ENCODE measurements at places on chromosomes 2 and 18.

DNA sequence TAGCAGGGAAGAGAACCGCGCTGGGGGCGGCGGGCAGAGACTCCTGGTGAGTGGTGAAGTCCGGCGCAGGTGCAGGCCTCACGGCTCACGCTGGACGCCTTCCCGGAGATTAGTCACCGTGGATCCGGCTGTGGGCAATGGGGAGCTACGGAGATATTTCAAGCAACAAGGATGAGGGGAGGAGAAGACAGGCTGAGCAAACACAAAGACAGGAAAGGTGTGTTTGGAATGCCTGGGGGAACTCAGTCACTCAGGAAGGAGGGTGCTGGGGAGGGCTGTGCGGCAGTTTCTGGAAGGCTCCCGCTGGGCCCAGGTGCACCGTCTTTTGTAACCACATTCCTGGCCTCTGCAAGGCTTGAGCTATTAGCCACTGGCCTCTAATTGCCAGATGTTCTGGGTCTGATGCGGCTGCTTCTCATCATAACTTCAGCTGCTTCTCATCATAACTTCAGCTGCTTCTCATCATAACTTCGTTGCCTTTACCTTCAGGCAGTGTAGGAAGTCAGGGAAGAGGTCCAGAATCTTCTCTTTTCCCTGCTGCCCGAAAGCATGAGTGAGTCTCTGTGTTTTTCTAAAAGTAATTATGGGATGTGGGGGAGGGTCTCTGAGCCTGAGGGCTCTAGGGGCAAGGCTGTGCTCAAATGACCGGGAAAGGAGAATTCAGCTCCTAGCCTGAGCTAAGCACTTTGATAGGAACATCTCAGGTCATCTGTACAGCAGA lies 118.9 kb downstream of the PXDN start:
- no peak for DNase-seq

DNA sequence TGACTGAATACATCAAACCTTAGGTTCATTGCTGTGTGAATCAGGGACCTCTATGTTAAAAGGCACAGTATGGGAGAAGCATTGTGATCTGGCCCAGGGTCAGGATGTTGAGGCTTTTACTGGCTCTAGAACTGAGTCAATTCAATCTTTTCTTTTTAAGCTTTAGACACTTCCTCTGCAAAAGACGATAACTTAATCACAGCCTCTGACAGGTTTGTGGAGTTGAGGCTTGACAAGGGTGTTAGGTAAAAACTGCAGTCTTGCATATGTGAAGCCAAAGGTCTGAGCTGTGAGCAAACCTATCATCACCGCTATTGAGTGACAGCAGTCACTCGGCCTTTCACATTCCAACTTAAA lies 17.3 kb upstream of the ARHGAP25 start:
- DNase-seq = no peak

- no peak for DNase-seq
Observed at GRCh38 chr2:200077210-200077650, 121.8 kb downstream of the MAIP1 start.

- DNase-seq = no peak
Observed at GRCh38 chr18:905307-905947, 756 bp downstream of the ADCYAP1 start.

DNA sequence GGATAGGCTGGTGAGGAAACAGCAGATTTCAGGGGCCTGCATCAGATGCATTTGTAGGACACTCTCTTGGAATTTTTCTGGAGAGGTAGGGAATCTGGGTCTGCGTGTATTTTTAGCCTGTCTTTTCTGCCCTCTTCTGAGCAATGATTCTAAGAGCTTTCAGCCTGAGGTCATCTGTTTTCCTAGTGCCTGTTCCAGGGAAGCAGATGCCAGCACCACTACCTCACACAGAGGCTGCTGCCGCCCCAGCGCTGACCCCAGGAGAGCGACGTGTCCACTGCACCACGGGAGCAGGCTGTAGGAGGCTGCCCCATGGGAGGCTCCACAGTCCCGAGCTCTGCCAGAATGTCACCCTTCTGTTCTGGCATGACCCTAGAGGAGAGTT lies 316.5 kb downstream of the CYP26B1 start:
- no peak for DNase-seq

DNA sequence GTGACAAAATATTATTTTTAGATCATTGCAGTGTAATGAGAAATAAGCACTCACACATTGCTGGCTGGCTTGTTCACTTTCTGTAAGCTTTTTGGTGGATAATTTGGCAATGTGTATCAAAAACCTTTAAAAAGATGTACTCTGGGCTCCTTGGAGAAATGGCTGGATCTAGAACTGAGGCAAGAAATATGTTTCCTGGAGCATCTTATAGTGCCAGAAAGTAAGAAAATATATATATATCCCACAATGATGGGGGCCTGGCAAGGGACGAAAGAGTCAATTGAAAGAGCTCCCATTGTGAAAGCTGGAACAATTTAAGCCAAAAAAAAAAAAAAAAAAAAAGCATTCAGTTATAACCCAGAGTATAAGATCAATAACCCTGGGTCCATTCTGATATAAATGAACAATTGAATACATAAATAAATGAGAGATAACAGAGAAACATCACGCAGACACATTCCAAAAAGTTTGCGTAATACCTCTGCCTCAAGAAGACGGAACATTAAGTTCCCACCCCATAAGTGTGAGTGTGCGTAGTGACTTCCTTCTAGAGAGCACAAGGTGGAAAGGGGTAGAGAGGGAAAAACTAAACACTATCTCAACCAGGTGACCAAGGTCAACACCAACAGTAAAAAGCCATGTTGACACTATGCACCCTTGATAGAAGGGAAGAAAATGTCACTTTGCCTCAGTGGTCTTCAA lies 77.5 kb downstream of the BIN1 start:
- DNase-seq = no peak

- DNase-seq = no peak
Observed at GRCh38 chr2:12762337-12762736, 45.6 kb downstream of the TRIB2 start.

DNA sequence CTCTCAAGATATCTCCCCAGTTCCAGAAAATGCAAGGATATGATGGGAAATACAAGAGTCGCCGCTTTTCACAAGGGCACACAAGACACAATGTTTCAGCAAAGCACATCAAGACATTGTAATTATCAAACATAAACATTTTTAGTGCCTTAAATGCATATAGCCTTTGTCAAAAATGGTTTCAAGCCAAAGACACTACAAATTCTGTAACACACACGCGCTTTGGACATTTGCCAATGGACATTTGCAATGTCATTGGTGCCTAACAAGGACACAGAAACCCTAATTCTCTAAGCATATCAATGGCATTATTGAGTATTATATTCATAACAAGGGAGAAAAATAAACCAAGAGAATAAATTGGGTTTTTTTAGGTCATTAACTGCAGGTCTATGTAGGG lies 16.1 kb downstream of the ADD2 start:
- no peak for DNase-seq

GRCh38 chr2:184326066-184326465 lies 272.3 kb upstream of the ZNF804A start:
- no peak for DNase-seq

GRCh38 chr2:157245846-157246764 lies 11.4 kb upstream of the GALNT5 start:
- peak; percentile 63 for DNase-seq

- no peak for DNase-seq
Observed at GRCh38 chr2:60484133-60484645, 69.3 kb downstream of the BCL11A start.

DNA sequence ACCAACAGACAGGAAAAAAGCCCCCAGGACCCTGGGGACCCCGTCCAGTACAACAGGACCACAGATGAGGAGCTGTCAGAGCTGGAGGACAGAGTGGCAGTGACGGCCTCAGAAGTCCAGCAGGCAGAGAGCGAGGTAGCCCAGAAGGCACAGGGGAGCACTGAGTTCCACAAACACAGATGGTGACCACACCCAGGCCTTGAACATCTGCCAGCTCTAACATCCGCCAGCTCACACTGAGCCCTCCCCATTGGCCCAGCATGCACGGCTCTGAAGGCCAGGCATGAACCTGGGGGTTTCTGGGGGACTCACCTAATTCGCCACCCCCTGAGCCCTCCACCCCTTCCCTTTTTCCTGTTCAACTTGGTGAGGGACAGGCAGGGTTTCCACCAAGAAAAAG lies 25.6 kb upstream of the PRLH start:
- DNase-seq = no peak

DNA sequence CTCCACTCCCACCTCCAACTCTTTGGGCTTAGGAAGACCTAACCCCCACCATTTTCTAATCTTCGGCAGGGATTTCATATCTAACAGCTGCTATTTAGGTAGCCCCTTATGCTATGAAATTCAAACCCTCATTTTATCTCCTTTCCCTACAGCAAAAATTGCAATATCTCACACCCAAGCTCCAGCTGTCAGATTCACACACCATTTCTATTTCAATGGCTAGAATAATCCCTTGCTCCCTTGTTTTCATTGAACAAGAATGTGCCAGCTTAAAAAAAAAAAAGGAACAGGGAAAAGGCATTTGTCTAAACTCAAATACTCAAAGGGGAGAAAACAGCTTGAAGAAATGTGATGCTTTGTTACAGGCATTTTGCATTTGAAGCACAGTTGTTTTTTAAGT lies 850.6 kb upstream of the ACVR2A start:
- DNase-seq = no peak

GRCh38 chr2:65277791-65278483 lies 50.3 kb downstream of the ACTR2 start:
- DNase-seq = no peak

GRCh38 chr2:231482806-231483391 lies 18.6 kb upstream of the NCL start:
- peak; percentile 84 for DNase-seq

DNA sequence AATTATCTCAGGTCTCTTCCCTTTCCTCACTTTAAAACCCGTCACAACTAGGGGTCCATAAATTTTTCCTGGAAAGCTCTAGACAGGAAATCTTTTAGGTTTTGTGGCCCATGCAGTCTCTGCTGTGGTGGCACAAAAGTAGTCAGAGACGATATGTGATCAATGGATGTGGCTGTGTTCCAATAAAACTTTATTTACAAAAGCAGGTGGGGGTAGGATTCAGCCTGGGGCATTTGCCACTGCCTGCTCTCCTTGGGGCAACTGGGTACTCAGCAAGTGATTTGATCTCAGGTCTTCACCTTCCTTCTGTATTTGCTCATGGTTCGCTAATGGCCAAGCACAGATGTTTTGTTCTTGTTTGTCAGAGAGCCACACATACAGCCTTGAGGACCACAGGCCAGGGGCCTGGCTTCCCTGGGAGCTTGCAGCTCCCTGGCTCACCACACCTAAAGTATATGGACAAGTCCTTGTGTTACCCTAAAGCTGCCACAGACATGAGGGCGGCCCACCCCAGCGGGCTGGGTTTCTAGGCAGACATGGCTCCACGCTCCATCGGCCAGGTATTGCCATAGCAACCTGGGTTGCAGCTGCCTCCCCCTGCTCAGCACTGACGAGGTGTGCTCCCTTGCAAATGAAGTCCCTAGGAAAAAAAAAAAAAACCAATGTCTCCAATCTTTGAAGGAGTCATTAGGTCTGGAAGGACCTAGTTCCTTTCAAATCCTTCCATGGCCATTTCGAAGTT lies 89.7 kb upstream of the YWHAQ start:
- no peak for DNase-seq

- DNase-seq = no peak
Observed at GRCh38 chr2:55796121-55796520, 102.5 kb upstream of the PNPT1 start.

DNA sequence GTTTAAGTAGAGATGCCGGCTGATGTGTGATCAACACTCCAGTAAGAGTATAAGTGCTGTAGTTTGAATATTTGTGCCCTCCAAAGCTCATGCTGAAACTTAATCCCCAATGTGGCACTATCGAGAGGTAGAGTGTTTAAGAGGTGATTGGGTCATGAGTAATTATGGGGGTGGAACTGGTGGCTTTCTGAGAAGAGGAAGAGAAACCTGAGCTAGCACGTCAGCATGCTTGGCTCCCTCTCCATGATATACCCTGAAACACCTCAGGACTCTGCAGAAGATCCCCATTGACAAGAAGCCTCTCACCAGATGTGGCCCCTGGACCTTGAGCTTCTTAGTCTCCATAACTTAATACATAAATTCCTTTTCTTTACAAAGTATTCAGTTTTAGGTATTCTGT lies 584.8 kb downstream of the TSN start:
- DNase-seq = no peak

GRCh38 chr2:96138179-96139145 lies at the start of gene ASTL:
ASTL (minus strand) TSS chr2:96138502; CDS start chr2:96138436, 66 bp downstream.
- DNase-seq = peak; percentile 75

DNA sequence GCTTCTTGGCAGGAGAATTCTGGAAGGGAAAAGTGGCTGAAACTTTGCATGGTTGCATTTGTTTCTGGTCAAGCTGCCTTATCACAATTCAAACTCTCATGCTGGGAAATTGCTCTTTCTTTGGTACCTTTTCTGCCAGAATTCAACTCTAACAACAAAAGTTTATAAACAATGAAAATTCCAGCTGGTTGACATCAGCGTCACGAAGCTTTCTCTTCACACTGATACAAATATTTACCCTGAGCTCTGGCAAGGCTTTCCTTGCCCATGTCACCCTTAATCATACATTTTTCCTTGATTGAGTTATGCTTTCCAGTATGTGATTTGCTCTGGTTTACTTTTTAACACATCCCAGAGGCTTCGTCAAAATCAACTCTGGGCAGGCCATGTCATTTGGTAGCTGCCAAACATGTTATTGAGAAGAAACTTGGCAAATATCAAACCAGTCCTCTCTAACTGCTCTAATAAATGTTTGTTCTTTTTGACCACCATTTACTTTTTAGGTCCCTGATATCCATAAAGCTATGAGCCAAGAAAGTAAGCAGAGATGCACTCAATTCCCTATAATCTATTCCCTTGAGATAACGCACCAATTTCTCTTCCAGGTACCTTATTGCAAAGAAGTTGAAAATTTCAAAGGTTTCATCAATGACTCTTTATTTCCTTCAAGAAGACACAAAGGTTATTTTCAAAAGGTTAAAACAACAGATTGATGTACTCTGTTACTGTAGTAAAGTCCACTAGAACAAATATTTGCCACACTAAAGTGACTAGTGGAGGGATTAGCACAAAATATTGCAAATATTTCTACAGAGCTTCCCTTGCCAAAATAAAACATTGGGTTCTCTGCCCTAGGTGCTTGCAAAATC lies 1241.1 kb upstream of the ZEB2 start:
- no peak for DNase-seq

- no peak for DNase-seq
Observed at GRCh38 chr18:5297597-5297996, 2.1 kb upstream of the ZBTB14 start.

GRCh38 chr2:105682401-105682800 lies 62.3 kb upstream of the NCK2 start:
- DNase-seq = no peak

DNA sequence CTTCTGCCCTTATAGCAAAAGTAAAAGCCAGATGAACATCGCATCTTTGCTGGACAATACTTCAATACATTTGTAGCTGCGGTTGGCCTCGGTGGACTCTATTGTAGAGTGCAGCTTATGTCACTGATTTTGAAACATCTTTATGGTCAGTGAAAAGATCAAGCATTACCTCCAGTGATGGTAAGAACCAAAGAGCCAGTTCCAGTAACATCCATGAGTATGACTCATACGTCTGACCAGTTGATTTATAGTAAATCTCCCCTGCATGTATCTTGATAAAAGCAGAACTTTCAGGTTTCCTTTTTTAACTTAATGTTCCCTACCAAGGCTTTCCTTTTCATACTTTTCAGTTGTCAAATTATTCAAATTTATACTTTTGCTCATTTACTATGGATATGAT lies 119.2 kb upstream of the HNRNPA3 start:
- no peak for DNase-seq

- no peak for DNase-seq
Observed at GRCh38 chr2:27442920-27443282, 720 bp downstream of the KRTCAP3 start.
